GM19239 (cell line): ENCODE measurements at places on chromosomes 1 and 21.

- no peak for DNase-seq
These were observed 94.0 kb upstream of the KCND3 start for GRCh38 chr1:112083487-112083886.

DNA sequence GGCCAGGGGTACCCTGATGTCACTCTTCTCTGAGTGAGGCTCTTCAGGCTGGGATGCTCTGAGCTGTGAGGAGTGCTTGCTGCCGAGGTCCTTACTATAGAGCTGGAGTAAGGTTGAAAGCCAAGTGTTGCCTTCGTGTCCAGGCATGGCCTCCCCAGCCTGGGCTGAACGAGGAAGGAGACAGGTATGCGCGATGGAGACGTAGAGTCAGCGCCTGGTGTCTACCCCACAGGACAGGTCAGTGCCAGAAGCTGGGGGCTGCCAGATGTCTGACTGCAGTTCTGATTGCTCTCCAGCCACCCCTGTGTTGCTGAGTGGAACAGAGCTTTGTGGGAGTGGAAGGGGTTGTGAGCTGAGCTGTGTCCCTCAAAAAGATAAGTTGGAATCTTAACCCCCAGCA, 135.8 kb upstream of the AJAP1 start:
- no peak for DNase-seq

GRCh38 chr1:59827055-59827643, 12.4 kb downstream of the HOOK1 start:
- DNase-seq, result no peak

DNA sequence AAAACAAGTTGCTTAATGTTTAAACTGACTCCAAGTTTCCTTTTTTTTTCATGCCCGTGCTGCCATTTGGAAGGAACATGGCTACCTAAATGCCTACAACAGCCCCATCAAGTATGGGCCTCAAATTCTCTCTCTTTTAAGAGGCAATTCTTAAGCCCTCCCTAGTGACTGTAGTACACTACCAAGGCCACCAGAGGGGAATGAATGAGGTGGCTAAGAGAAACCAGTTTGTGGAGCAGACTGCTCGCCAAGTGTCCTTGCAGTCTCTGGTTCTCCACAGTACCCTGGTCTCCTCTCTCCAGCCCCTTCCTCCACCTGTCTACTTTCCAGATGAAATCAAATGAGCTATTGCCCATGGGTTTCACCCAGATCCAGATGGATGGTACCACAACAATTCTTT, 1809.6 kb downstream of the BRINP3 start:
- no peak for DNase-seq

GRCh38 chr21:34037009-34037795, 36.2 kb upstream of the MRPS6 start:
- DNase-seq, result no peak

GRCh38 chr1:162310337-162310736, 66.3 kb downstream of the SPATA46 start:
- no peak for DNase-seq

- peak; percentile 71 for DNase-seq
These were observed at the start of gene SERINC2 for GRCh38 chr1:31412732-31413404. TSS of gene SERINC2 (plus strand) at chr1:31413213. CDS start at chr1:31413266, 53 bp downstream.

- DNase-seq, result no peak
These were observed 6.2 kb downstream of the TNFRSF18 start for GRCh38 chr1:1199961-1200875.

GRCh38 chr1:183995322-183996039, 42.0 kb downstream of the COLGALT2 start:
- DNase-seq, result no peak

DNA sequence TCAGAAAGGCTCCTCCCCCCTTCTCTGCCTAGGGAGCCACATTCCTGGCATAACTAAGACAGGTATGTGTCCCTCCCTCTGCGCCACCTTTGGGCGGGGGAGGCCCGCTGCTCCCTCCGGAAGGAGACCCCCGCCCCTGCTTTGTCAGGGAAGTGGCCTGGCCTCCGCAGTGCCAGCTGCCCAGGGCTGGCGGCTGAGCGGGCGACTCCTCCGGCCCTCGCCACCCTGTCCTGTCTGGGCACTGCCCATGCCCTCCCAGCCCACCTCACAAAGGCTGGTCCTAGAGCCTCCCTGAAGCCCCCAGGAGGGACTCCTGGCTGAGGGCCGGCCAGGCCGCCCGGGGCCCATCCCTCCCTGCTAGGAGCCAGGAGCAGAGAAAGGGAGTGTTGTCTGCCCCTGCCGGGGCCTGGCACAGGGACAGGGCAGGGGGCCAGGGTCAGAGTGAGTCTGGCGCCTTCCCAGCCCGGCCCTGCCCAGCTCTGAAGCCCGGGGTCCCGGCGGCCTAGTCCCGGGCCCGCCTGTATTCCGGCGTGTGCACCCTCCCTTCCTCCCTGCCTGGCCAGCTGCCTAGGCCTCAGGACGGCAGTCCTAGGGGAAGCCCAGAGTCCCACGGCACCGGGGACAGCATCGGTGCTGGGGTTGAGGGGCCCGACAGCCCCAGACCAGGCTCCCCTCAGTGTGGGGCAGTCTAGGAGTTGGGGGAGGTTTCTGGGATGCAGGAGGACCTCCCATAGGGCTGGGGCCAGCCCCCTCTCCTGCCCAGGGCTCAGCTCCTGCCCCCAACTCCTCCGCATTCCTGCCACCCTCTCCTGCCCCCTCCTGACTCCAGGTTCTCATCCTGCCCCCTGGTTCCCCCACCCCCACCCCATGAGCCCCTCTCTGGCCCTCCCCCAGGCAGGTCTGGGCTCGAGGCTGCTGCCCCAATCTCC, 5.1 kb downstream of the AGRN start:
- no peak for DNase-seq

DNA sequence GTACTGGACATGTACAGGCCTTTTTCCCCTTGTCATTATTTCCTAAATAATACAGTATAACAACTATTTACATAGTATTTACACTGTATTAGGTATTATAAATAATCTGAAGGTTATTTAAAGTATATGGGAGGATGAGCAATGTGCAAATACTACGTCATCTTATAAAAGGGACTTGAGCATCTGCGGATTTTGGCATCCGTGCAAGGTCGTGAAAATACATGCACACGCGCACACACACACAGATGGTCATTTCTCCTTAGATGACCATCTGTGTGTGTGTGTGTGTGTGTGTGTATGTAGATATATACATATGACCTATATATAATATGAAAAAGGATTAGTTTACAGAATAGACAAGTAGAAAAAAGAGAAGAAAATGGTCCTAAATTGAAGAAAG, 15.4 kb downstream of the ALG14 start:
- DNase-seq, result no peak

GRCh38 chr1:17819129-17819802, 64.1 kb downstream of the ACTL8 start:
- DNase-seq, result no peak

- DNase-seq, result peak; percentile 28
These were observed 180.3 kb downstream of the DISC1 start for GRCh38 chr1:231806623-231807495.

DNA sequence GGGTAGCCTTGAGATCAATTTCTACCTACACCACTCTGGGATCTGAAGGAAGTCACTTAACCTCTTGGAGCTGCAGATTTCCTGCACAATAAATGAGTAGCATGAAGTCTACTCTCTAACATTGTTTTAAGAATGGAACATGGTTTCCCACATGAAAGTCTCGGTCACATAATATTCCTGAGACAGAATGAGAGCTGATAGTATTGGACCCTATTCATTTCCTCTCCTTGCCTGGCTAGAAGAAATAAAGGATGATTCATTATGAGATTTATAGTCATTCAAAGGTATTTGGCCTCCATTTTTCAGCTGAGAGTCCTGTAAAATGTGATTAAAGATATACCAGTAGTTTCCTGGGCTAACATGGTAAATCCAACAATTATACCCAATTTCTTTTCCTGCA, 56.7 kb downstream of the ARHGAP29 start:
- DNase-seq, result no peak

GRCh38 chr1:236603991-236604904, at the start of gene HEATR1:
TSS of gene HEATR1 (minus strand) at chr1:236604516. CDS start at chr1:236604095, 421 bp downstream.
- DNase-seq, result peak; percentile 66

GRCh38 chr1:165772739-165773138, 4.1 kb upstream of the TMCO1 start:
- no peak for DNase-seq

GRCh38 chr1:240174734-240175133, 83.1 kb downstream of the FMN2 start:
- DNase-seq, result no peak

DNA sequence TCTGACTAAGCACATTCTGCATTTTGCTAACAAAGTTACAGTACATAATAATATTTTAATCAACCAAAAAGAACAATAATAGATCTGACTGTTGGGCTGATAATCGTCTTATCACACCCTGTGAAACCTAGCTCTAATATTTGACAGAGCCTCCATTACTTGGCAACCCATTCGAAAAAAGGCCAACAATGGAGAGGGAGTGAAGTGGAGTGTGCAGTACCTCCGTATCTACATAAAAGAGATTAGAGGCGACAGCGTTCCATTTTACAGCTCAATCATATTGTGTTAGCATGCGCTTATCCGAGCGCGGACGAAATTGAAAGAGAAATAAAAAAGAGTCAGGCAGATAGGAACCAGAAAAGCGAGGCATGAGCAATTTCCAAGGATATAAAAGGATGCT, 137.3 kb upstream of the USH2A start:
- DNase-seq, result no peak

DNA sequence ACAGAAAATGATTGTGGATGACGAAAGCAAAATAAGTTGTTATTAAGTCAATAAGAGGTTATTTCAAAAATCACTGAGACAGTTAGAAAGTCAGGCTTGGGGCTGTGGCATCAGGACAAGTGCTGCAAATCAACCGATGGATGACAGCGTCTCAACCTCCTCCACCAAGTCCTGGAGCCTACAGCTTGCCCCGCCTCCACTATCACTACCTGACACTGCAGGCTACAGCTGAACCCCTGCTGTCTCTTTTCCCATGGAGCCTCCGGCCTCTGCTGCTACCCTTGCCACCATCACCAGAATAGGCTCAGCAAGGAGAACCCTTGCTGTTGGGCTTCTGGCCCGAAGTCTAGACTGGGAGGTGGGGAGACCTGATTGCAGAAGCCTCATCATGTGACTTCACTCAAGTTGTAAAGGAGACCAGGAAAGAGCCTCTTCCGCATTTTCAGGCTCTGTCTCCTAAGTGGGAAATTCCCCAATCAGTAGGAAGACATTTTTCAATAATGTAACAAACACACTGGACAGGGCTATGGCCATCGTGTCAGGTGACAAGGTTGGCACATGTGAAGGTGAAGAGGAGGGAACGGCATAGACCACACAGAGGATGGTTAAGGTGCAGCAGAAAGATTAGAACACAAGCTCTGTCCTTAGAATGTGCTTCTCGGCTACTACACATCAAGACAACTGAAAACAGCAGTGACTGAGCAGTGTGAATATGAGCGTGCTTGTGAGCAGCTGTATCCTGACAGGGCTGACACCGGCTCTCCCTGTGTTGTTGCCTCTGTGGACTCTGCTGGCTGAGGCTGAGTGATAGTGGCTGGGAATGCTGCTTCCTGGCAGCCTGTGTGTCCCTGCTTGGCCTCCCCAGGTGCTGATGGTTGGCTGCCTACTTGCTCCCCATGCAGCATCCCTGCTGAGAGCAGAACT, 660.7 kb downstream of the PTPRU start:
- no peak for DNase-seq

GRCh38 chr1:93177991-93178390, 2.2 kb downstream of the TMED5 start:
- no peak for DNase-seq

DNA sequence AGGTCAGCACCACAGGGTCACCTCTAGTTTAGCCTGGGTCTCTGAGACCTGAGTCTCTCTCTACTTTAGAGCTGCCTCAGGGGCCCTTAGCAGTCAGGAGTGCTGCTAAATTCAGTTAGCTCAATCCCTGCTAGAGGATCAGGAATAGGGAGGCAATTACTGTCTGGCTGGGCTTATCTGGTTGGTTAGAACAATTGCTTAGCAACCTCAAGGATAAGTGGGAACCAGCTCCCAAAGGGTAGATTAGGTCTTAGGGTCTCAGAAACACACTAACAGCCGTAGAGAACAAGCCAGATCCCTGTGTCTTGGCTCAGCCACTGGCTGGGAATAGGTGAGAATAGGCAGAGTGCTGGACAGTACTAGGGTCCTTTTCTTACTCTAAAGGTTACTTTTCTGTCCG, 7.7 kb downstream of the PM20D1 start:
- no peak for DNase-seq

DNA sequence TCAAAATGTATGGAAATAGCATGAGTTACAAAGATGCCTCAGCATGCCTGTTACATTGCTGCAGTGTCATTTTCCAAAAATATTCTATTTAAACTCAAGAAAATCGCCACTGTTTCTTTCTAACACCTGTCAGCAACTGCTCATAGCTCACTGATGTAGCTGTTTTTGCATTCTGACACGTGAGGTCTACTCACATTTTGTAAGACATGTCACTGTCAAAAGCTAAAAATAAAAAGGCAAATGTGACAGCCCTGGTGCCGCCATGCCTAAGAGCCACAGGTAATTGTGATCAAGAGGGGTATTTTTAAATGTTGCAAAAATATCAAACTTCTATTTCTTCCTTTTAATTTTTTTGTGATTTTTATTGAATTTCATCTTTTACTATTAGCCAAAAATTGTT, 556.2 kb upstream of the TMPRSS15 start:
- no peak for DNase-seq

- DNase-seq, result no peak
These were observed 336.9 kb upstream of the NFIA start for GRCh38 chr1:60745484-60745883.

GRCh38 chr21:41283211-41283818, 33.3 kb upstream of the FAM3B start:
- DNase-seq, result peak; percentile 63

GRCh38 chr1:156581661-156582387, 2.3 kb downstream of the TTC24 start:
- peak; percentile 26 for DNase-seq

DNA sequence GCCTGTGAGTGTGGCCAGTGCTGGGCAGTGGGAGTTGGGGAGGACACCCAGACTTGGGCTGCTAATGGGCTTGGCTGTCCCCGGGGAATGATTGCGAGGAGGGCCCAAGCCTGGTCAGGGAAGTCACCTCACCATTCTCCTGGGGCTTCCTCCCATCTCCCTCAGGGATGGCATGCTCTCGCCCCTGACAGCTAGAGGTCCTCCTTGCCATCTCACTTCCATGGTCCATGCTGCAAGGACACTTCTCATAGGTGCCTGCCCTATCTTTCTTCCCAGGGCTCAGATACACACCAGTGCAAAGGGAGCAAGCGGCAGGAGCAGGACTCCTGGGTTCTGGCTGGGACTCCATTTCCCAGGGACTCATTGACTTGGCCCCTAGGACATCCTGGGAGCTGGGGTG, 4.1 kb downstream of the NTRK1 start:
- DNase-seq, result no peak

DNA sequence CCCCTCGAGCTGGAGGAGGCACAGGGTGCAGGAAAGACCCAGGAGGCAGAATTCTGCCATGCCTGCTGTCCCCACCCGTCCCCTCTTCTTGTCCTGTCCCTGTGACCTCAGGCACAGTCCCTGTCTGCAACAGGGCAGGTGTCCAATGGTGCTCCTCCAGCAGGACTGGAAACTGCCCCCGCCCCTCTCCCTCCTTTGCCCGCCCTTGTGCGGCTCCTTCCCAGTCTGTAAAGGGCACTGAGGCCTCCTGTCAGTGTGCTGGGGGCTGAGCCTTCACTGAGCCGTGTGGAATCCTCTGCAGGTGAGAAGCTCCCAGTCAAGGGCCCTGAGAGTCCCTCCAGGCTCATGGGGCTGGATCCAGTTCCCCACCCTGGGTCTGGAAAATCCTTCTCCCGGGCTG, 28.9 kb downstream of the PRDM16 start:
- no peak for DNase-seq

- no peak for DNase-seq
These were observed 6.5 kb upstream of the C1QA start for GRCh38 chr1:22629886-22630285.

- DNase-seq, result no peak
These were observed 199.4 kb upstream of the EDN2 start for GRCh38 chr1:41683681-41684500.
